CD4-positive, alpha-beta T cell treated with Interleukin-4 for 4 hours (primary cell): ENCODE measurements at places on chromosomes 1 and 21.
A peak's percentile ranks its signal among the peaks of the same experiment; 100 is the strongest.

GRCh38 chr1:94801919-94802546 lies 18.1 kb upstream of the SLC44A3 start:
- peak; percentile 5 for DNase-seq

GRCh38 chr1:193589597-193590040 lies 403.2 kb upstream of the B3GALT2 start:
- DNase-seq = no peak

GRCh38 chr1:112803906-112804762 lies 89.0 kb upstream of the PPM1J start:
- peak; percentile 18 for DNase-seq

GRCh38 chr1:2539312-2539907 lies 9.3 kb upstream of the HES5 start:
- no peak for DNase-seq

DNA sequence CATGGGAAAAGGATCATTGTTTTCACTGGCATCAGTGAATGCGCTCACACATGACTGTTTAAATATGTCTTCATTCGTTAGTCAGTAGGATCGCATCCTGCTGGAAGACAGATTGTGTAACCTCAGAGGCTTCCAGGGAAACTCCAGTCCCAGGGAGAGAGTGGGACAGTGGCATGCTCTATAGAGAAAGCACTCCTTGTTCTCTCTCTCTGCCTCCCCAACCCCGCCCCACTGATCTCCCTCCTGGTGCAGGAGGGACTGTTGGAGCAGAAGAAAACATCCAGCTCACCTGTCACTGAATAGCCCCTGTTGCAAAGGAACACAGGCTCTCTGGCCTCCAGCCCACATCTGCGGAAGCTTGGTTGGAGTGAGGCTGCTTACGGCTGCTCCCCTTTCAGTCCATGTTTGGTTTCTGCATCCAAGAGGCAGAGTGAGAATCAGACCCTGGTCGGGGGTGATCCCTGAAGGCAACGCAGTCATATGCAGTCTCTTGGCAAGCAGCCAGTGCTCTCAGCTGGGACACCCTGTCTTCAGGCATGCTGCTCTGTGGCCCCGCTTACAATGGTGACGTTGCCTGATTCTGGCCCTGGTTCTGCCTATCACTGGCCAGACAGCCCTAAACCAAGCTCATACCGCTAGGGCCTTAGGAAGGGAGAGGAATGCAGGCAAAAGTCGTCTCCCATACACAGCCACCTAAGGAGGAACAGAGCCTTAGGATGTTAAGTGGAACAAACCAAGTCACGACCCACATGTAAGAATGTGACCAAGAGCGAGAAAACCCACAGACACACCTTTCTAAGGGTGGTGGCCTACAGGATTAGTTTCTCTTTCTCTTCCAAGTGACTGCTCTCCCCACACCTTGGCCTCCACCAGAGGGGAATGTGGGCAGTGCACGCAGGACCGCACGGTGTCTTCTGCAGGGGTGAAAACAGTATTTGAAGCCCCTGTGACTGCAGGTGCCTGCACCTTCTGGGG lies 39.7 kb downstream of the BACE2 start:
- DNase-seq = no peak

GRCh38 chr1:119631433-119632102 lies 16.5 kb downstream of the ZNF697 start:
- DNase-seq = no peak

DNA sequence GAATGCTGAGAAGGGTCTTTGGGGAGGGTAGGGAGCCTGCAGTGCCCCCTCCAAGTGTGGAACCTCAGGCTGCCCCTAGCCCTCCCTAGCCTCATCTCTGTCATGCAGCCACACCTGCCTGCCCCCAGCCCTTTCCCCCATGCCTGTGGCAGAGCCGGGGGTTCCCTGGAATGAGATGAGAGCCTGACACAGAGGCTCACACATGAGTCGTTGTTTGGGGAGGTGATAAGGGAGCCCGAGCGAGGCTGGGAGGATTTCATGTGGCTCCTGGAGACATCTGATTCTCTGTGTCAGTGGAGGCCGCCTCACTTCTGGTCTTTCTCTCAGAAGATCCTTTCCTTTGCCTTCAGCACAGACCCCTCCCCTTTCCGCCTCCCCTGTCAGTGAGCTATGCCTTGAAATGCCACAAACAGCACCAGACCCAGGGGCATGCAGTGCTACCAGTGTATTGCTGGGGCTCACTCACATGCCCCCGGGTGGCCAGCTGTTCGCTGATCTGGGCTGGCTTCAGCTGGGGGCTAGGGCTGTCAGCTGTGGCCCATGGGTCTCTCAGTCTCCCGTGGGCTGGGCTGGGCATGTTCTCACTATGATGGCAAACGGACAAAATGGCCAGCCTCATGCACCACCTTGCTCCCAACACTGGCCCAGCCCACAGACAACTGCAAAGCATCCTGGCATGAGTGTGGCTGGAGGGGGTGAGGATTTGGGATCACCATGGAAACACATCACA lies 102.6 kb downstream of the AJAP1 start:
- no peak for DNase-seq

DNA sequence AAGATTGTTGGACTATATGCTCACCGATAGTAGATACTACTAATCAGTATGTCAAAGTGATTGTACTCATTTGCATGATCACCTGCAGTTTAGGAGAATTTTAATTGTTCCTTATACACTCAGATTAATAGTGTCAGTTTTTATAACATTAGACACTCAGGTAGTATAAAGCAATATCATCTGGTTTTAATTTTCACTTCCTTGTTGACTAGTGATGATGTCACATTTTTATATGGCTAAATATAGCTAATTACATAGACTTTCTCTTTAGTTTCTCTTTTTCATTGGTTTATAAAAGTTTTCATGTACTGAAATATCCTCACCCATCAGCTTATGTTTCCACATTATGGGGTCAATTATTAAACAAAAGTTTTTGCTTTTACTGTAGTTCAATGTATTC lies 1332.4 kb upstream of the ADGRL2 start:
- DNase-seq = no peak

DNA sequence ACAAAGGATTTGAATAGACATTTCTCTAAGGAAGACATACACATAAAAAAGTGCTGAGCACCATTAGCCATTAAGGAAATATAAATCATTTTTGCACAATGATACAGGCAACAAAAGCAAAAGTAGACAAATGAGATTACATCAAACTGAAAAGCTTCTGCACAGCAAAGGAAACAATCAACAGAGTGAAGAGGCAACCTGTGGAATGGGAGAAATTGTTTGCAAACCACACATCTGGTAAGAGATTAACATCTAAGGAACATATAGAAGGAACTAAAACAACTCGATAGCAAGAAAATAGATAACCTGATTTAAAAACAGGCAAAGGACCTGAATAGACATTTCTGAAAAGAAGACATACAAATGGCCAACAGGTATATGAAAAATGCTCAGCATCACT lies 57.5 kb downstream of the ZSCAN20 start:
- DNase-seq = no peak

GRCh38 chr1:58755468-58755872 lies 28.4 kb downstream of the JUN start:
- DNase-seq = peak; percentile 67

DNA sequence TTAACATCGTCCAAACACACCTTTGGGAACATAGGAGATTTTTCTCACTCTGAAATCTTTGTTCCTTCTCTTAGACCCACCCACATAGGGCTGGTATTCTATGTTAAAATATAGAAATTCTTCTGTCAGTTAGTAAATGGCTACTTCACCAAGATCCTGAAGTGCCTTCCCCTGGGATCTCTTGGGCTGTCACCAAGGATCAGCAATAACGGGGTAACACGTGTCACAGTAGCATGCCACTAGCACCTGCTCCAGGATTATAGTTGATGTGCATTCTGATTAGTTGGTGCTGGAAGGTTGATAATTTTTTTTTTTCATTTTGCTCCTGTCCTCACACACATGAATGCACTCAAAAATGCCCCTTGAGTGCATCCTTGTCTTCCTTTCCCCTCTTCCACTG lies 298.7 kb downstream of the NTNG1 start:
- no peak for DNase-seq

DNA sequence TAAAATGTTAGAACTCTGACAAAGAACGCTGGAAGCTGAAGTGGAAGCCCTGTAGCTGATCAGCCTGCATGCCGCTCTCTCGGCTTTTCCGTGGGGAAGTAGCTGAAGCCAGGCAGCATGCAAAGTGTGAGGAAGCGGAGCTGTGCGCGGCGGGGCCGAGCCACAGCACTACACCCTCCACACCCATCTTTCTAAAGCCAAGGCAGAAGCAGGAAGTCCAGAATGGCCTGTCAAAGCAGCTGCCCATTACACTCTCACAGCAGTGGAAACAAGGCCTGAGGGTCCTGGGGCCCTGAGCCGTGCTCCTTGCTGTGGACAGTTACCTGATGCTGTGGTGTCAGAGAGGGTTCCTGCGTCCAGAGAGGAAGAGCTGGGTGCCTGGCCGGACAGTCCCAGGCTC lies 69.6 kb downstream of the UBR4 start:
- DNase-seq = no peak

- DNase-seq = no peak
Observed at GRCh38 chr1:818618-819291, 105.0 kb upstream of the SAMD11 start.

DNA sequence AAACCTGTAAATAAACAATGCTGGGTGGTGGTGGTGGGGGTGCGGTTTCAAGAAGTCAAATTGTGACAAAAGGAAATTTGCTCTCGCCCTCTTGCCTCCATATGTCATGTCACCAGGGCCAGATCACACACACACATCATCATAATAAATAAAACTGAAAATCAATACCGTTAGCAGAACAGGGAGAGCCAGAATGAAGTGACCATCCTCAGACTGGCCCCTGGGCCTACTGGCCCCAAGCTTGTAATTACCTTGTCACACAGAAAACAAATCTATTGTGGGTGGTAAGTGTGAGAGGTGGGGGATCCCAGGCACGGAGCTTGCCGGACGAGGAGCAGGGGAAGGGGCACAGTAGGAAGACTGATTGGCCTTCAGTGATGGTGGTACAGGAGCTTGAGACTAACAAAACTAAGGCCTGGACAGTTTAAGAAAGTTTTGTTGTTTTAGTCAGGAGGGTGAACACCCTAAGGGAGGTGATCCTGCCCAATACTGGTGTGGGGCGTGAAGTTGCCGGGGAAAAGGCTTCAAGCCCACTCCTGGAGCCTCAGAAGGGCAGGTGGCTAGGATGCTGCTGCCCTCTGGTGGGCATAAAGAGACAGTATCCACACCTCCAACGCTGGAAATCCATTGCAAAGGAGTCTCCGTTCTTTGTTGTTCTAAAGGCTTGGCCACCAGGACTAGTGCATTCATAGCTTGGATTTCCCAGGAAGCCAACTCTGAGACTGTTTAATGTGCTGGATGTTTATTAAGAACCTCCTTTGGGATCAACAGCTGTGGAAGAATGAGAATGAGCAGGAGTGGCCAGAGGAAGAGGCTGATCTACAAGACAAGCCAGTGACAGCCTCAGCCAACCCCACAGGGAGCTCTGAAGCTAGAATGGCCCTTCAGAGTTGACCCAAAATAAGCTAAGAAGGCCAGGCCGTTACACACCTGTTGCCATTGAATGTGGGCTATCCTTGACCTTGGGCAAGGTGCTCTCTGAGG lies 8.1 kb upstream of the C1orf216 start:
- peak; percentile 62 for DNase-seq

DNA sequence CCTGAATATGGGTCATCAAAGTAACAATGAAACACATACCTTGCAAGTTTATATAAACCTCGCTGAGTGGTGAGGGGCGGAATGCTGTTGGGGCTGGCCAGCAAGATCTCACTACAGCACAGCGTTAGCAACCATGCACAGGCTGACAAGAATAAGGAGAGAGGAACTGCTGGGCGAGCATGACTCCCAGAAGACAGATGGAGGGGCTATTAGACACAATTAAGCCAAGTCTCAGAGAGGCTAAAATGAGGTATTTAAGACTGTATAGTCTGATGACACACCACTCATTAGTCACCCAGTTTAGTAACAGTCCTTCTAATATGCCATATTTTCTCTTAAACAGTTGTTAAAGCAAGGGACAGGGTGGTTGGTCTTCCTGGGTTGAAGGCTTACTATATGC lies 340.2 kb upstream of the NR5A2 start:
- no peak for DNase-seq

DNA sequence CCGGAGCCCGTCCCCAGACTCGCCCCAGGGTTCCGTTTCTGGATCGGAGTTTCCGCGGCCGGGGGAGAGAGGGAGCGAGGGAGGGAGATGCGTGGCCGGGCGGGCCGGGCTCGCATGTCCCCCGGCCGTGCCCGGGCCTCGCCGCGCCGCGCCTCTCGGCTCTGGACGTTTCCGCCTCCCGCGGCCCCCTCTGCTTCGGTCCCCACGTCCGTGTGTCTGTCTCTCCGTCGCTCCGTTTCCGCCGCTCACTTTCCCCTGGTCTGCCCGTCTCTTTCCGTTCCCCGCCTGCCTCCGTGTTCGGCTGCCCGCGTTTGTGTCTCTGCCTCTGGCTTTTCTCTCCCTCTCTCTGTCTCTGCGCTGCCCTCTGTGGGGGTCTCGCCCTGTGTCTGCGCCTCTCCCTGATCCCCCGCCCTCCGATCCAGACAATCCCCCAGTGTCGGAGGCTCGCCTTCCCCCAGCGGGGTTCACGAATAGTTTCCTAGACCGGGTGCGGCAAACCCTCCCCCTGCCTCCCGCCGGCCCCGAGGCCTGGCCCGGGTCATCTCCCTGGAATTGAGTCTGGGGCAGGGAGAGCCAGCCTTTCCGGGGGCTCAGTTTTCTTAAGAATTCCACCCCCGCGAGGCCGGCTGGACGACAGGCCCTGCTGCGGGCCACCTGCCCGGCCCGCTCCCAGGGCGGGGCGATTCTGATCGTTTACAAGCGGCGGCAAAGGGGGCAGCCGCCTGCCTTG lies 735 bp downstream of the NBL1 start:
- peak; percentile 26 for DNase-seq

DNA sequence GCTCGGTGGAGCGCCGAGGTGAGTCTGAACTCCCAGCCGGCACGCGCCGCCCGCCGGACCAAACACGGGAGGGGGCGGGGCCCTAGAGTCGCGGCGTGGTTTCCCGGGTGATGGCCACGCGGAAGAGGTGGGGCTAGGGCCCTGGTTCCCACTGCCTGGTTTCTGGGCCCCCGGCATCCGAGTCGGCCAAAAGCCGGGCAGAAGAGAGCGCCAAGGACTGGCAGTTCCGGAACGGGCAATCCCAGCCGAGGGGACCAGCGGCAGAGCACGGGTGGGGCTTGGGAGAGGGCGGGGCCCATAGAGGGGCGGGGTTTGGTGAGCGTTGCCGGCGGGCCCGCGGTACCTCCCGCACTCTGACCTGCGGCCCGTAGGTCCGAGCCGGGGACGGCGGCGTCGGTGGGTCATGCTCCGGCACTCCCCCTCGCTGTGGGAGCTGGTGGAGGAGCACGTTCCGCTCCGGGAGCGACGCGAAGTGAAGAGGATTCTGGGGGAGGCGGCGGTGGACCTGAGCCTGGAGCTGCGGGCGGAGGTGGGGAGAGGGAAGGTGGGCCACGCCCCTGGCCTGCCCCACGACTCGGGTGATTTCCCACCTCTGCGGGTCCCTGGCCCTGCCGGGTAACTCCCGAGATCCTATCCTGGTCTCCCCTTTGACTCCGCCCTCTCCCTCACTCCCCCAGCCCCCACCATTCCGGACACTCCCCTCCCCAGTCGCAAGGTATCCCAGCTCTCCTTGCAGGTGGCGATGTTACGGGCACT lies at the start of gene CCDC24:
TSS of gene CCDC24 (plus strand) at position 124 of the 756 bp plus-strand sequence. CDS start at position 404, 280 bp downstream.
- DNase-seq = peak; percentile 69
